ENCODE measurements at places on chromosomes 16 and 17.
A peak's percentile ranks its signal among the peaks of the same experiment; 100 is the strongest.

- DNase-seq: no peak
Observed at GRCh38 chr17:48505788-48506187, 25.0 kb downstream of the HOXB1 start.

DNA sequence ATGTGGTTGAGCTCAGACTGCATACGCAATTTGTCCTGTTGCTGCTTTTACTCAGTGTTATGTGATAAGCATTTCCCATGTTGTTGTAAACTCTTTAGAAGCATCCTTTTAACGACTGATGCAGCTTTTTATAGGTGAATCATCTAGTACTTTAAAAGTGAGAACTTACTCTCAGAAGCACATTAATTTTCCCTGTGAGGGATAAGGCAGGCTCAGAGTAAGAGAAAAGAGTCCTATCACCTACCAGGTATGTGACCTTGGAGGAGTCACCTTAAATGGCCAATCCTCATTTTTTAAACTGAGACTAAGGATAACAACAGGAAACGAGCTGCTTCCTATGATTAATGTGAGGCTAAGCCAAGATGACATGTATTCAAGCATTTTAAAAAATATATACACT lies 34.4 kb upstream of the GAN start:
- no peak for DNase-seq

DNA sequence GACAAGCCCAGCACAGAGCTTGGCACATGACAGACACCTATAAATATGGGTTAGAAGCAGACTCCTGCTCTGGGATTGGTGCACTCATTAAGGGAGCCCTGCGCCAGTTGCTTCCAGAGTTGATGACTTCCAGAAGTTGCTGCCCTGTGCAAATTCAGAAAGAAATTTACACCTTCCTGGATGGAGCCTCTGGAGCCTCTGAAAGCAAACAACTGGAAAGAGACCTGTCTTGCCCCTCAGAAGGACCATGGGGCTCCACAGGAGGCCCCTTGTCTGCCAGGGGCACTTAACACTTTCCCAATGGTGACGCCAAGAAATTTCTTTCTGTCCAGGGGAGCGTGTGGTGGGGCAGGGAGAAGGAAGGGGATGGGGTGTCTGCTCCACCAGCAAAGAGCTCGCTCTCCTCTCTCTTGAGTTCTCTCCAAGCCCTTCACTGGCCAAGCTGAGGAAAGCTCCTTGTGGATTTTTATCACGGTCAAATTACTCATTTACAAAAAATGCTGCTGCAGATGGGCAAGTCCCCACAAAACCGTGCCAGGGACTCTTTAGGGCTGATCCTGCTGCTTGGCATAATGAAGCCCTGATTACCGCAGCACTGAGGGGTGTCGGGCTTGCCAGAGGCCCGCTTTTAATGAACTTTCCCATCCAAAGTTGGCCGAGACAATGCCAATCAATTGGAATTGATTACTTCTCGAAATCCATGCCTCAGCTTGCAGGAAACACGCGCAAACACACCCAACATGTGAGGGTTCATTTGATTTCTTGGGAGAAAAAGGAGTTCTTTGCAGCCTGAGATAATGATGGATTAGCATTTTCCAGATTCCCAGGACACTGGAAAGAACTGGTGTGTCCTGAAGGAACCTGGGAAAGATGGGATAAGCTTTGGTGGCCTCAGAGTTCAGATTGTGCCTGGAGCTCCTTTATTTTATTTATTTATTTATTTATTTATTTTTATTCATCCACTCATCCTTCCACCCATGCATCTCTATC lies 583.6 kb upstream of the CDH5 start:
- DNase-seq: no peak

DNA sequence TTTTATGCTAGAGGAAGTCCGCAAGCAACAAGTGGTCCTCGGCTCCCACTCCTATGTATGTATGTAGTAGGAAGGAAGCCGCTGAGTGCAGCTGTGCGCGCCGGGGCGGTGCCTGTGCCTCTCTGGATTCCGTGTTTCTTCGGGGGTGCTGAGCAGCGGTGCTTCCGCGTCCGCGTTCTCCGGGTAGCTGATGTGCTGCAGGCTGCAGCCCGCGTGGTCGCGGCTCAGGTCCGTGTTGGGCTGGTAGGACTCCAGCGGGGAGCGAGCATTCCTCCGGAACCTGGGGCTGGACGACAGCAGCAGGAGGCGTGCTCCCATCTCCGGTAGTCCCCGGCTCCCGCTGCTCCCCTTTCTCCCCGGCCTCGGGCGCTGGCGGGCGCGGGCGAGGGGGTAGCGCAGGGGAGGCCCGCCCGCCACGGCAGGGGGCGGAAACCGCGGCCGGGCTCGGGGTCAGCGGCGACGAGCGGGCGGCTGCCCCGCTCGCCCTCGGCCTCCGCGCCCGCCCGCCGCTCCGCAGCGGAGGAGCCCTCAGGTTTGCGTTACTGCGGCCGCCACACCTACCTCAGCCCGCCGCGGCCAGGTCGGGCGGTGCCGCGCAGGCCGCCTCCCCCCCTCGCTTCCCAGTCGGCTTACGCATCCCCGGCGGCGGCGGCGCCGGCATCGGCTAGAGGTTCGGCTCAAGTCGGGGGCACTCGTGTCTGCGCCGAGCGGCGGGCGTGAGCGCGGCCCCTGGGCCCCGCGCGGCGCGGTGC lies 487 bp downstream of the C17orf67 start:
- DNase-seq: peak; percentile 81

GRCh38 chr17:39599665-39600231 lies 8.0 kb downstream of the NEUROD2 start:
- no peak for DNase-seq

GRCh38 chr16:56311208-56312027 lies 113.9 kb downstream of the AMFR start:
- DNase-seq: no peak

- no peak for DNase-seq
Observed at GRCh38 chr16:80347900-80348299, 192.9 kb upstream of the DYNLRB2 start.

- DNase-seq: no peak
Observed at GRCh38 chr17:48547808-48548522, 3.1 kb upstream of the HOXB2 start.
